ENCODE measurements at places on chromosomes 1 and 21. TPM values are rescaled to one million over a fixed set of nuclear protein-coding genes. Genes with fewer than 3 reads are reported as not detected.

Gene C1QA
- total RNA-seq = not detected

GRCh38 chr1:78279051-78279450 lies 211.7 kb upstream of the PTGFR start:
- no peaks in the 10 kb centered on the region for H3K36me3 ChIP-seq
- no peak for DNase-seq
- peaks cover 4% of the 10 kb centered on the region for H3K27me3 ChIP-seq
- no peak overlapping the region for H3K4me3 ChIP-seq
- H3K4me1 ChIP-seq = no peaks in the 10 kb centered on the region

GRCh38 chr1:153587314-153587713 lies 21.7 kb upstream of the S100A2 start:
- DNase-seq = no peak
- H3K4me3 ChIP-seq = no peak overlapping the region
- H3K36me3 ChIP-seq = no peaks in the 10 kb centered on the region
- H3K4me1 ChIP-seq = no peaks in the 10 kb centered on the region
- H3K27me3 ChIP-seq = no peaks in the 10 kb centered on the region

DNA sequence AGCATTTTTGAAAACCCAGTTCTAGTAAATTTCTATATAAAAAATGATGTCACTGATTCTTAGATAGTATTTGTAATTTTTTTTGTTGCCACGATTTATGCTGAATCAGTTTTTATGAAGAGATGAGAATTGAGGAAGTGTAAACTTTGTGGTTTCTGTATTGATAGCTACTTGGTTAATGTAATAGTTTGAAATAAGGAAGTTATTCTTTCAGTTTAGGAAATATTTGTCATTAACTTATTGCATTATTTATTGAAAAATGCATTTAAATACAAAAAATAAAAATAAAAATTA lies 97.8 kb downstream of the ZFYVE9 start:
- H3K27ac ChIP-seq = no peak overlapping the region
- no peaks in the 10 kb centered on the region for H3K36me3 ChIP-seq
- peaks cover 7% of the 10 kb centered on the region for H3K4me1 ChIP-seq

DNA sequence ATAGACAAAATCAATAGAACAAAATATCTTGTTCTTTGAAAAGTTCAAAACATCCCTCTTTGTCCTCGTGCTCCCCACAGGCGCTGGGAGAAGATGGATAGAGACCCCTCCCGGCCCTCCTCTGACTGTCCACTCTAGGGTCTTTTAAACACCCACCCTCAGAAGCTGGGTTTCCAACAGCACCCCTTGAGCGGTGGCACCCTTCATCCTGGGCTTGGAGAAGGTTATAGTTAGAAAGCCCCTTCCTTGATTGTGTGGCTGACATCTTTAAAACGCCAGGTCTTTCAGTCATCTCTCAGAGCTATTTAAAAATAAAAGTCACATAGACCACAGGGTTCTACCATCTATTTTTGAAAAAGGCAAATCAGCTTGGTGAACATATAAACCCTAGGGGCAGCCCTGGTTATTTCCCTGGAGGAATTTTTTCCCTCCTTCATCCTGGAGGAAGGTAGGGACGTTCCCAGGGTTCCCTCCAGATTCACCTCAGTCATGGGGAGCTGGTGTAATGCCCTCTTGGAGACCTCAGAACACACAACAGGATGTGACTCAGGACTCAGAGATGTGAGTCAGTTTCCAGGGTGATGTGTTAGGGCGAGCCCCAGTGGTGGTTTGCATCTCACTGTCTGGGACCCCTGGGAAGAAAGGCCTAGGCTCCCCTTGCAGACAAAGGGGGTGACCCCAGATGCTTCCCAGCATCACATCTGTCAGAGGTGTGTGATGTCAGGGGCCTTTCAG lies 138.5 kb downstream of the CLIC6 start:
- peaks cover 36% of the 10 kb centered on the region for H3K36me3 ChIP-seq
- H3K27ac ChIP-seq = peak overlapping the region; percentile 88
- peak; percentile 87 for DNase-seq
- no peaks in the 10 kb centered on the region for H3K27me3 ChIP-seq

DNA sequence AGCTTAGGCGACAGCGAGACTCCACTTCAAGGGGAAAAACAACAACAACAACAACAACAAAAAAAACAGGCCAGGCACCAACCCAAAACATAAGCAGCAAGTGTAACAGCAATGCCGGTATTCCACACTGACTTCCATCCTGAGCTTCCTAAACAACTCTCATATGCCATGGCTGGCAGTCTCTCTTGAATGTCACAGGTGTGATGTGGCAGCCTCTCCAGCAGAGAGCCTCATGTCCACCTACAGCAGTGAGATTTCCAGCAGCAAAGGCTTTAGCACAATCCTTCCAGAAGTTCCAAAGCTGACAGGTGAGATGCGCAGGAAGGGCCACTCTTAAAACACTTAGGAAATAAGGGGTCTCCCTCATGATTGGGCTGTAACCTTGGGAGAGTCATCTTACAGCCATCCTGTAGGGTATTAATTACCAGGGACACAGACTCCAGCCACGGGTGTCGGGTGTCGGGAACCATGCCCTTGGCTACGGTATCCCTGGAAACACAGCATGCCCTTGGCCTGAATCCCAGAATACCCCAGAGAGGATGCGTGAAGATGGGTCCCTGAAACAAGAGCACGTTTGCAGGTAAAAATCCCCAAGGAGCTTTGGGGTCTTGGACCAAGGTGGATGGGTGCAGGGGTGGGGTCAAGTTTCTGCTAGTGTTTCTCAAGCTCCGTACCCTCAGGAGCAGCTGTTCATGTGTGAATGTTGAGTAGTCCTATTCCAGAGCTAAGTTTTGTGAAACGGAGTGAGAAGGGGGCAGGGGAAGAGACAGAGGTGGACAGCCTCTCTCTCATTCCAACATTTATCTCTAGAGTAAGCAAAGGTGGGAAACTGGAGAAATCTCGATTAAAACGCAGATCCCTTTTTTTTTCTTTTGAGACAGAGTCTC lies 31.4 kb downstream of the CLSTN1 start:
- no peak for DNase-seq
- peaks cover 28% of the 10 kb centered on the region for H3K4me1 ChIP-seq
- H3K36me3 ChIP-seq = peaks cover 6% of the 10 kb centered on the region
- no peak overlapping the region for H3K27ac ChIP-seq
- H3K4me3 ChIP-seq = no peak overlapping the region

GRCh38 chr1:228007049-228007800 lies 427 bp downstream of the WNT3A start:
- no peak overlapping the region for H3K4me3 ChIP-seq
- peaks cover 13% of the 10 kb centered on the region for H3K4me1 ChIP-seq
- H3K36me3 ChIP-seq = no peaks in the 10 kb centered on the region
- no peak for DNase-seq

- H3K4me3 ChIP-seq = no peak overlapping the region
- no peaks in the 10 kb centered on the region for H3K36me3 ChIP-seq
- no peak for DNase-seq
These were observed 324.4 kb downstream of the KCTD3 start for GRCh38 chr1:215891266-215892057.

DNA sequence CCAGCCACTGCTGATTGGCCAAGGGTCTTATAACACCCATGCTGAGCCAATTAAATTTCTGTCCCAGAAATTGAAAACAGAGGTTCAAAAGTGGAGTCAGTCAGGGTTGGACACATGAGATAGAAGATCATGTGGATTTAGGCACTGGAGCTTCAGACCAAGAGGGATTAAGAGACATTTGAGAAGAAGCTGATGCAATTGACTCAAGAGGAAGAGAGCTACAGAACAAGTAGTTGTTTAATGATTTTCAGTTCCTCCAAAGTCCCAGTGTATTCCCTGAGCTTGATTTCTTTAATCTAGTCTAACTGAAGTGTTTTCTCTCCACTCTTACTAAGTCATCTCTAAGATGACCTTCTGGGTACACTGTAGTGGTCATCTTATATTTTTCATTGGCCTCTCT lies 227.1 kb downstream of the DUSP10 start:
- H3K4me1 ChIP-seq = no peaks in the 10 kb centered on the region
- H3K27ac ChIP-seq = no peak overlapping the region
- no peak for DNase-seq
- no peaks in the 10 kb centered on the region for H3K36me3 ChIP-seq
- H3K27me3 ChIP-seq = no peaks in the 10 kb centered on the region

GRCh38 chr1:150259217-150259616 lies 1.6 kb downstream of the CA14 start:
- H3K27me3 ChIP-seq = peaks cover 30% of the 10 kb centered on the region
- H3K36me3 ChIP-seq = no peaks in the 10 kb centered on the region
- DNase-seq = no peak
- no peak overlapping the region for H3K27ac ChIP-seq
- H3K4me1 ChIP-seq = peaks cover 13% of the 10 kb centered on the region

Gene CELA3A
- not detected for total RNA-seq

- no peak for DNase-seq
- H3K4me3 ChIP-seq = no peak overlapping the region
- no peak overlapping the region for H3K27ac ChIP-seq
These were observed 200.7 kb downstream of the LHX8 start for GRCh38 chr1:75334876-75335389.

Gene NUF2
- total RNA-seq = 54.6 TPM

DNA sequence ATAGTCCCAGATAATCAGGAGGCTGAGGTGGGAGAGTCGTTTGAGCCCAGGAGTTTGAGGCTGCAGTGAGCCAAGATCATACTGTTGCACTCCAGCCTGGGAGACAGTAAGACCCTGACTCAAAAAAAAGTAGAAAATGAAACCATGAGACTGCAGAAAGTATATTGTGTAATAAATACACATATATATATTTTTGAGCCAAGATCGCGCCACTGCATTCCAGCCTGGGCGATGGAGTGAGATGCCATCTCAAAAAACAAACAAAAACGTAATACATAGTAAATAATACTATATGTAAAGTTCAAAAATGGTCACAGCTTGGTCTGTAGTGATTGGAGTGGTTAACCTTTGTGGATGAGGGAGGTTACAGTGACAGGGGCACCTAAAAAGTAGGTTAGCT lies 9.7 kb downstream of the BRDT start:
- H3K4me3 ChIP-seq = no peak overlapping the region
- no peak for DNase-seq
- H3K4me1 ChIP-seq = no peaks in the 10 kb centered on the region
- no peak overlapping the region for H3K27ac ChIP-seq
- H3K36me3 ChIP-seq = no peaks in the 10 kb centered on the region
- no peaks in the 10 kb centered on the region for H3K27me3 ChIP-seq

Gene PLCH2
- 6.0 TPM for total RNA-seq

DNA sequence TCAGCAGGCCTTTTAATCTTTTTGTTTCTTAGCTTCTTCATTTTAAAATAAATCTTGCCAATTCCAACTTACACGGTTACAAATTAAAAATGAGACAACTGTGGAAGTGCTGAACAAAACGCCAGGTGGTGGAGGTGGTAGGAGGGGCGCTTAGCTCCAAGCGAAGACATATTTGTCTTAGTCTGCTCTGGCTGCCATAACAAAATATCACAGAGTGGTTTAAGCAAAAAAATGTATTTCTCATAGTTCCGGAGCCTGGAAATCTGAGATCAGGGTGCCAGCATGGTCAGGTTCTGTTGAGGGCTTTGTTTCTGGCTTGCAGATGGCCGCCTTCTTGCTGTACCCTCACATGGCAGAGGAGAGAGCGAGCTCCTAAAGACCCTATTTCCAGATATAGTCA lies 14.9 kb downstream of the IER5 start:
- no peak overlapping the region for H3K27ac ChIP-seq
- H3K4me3 ChIP-seq = no peak overlapping the region
- DNase-seq = no peak
- H3K36me3 ChIP-seq = no peaks in the 10 kb centered on the region
- peaks cover 11% of the 10 kb centered on the region for H3K27me3 ChIP-seq

DNA sequence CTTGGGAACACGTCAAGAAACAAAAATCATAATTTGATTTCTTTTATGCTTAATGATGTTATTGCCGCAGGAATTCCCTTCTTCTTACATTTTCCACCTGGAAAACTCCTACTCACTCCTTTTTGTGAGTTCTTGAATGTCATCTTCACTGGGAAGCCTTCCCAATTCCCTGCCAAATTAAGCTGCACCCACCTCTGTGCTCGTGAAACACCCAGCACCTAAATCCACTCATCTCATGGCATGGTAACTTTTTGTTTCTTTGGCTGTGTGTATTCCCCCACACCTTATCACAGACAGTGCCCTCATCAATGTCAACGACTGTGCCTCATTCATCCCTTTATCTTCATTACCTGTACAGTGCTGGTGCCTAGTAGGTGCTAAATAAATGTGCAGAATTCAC lies 45.6 kb downstream of the ASTN1 start:
- H3K36me3 ChIP-seq = no peaks in the 10 kb centered on the region
- H3K27ac ChIP-seq = no peak overlapping the region
- no peaks in the 10 kb centered on the region for H3K4me1 ChIP-seq
- no peak overlapping the region for H3K4me3 ChIP-seq
- H3K27me3 ChIP-seq = no peaks in the 10 kb centered on the region

Gene KRTAP12-2
- total RNA-seq = not detected

Measured in activated CD8-positive, alpha-beta T cell treated with anti-CD3 and anti-CD28 coated beads for 36 hours (primary cell).